Esophagus mucosa (tissue), 1 donor: ENCODE measurements at places on chromosomes 1 and 21. TPM values are rescaled to one million over a fixed set of nuclear protein-coding genes. Genes with fewer than 3 reads are reported as not detected.

Gene APOBEC4
- total RNA-seq: not detected

DNA sequence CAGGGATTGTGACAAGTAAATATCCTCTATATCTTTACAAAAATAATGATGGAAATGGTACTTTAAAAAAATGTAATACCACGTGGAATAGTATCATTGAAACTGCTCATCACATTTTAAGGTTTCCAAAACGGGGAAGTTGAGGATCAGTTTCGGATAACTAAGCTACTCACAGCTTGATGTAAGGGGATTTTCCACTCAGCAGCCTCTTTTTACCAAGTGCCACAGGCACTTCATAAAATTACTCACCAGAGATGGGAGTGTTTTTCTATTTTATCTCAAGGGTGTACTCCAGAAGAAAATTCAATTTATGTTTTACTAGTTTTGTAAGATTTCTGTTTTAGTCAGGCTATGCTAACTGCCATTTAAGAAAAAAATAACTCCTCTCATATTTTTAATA lies 91.7 kb downstream of the TPR start:
- ATAC-seq: no peak

DNA sequence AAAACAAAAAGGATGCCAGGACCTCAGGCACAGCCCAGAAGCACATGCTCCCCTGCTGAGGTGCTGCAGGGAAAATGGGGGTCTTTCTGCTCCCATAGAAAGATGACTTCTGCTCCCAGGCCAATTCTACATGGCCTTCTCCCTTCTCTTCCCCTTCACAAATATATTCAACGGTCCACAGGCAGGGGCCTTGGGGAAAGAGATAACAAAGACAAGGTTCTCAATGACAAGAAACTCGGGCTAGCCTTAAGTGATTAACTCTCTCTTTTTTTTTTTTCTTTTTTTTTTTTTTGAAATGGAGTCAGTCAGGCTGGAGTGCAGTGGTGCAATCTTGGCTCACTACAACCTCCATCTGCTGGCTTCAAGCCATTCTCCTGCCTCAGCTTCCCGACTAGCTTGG lies 54.2 kb downstream of the H3-3A start:
- no peak for ATAC-seq

GRCh38 chr21:39869141-39869818 lies 2.0 kb downstream of the PCP4 start:
- ATAC-seq: no peak

DNA sequence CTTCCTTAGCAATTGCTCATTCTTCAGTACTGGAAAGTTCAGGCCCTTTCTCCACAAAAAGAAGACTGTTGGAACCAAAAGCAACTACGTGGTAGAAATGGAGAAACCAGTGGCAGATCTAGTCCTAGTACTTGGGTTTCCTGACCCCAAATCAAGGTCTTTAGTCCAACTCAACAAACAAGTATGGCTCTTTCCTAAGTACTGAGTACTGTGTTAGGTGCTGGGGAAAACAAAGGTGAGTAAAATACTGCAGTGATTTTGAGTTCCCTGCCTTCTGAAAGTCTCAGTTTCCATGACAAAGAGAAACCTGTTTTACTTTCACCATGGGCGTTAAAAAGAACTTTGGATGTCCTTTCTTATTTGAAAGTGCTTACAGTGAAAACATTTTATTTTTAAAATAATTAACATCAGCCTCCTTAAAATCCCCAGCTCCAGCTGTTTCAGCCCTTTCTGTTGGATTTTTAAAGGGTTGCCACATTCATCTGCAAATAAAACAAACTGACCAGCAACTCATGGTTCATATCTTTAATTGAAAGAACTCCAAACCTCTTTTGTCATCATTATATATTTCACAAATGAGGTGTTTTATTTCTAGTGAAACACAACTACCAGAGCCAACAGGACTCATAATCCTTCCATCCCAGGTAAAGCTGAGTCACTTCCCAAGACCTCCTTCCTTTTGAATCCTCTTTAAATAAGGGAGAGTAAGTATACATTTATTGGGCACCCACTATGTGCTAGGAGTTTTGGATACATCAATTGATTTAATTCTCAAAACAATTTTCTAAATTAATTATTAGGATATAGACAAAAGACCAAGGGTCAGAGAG lies 35.4 kb downstream of the PLPP3 start:
- ATAC-seq: no peak

DNA sequence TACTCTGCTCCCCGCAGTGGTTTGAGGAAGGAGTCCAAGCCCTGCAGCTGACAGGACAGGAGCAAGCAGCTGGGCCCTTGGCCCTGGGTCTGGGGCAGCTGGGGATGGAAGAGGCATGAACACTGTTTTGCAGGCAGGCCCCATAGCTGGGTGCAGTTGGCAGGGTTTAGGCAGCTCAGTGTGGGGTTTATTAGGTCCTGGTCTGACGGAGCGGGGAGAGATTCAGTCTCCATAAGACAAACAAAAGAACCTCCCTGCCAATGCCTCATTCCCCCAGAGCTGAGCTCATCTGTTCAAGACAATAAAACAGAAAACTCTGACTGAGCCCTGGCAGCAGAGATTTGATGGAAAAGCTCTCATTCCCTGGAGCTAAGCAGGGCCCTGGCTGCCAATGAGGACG lies 37.3 kb downstream of the OLFML2B start:
- no peak for ATAC-seq

- peak; percentile 25 for ATAC-seq
Measured at GRCh38 chr1:23470282-23471070, 13.5 kb downstream of the ASAP3 start.
